Naive thymus-derived CD8-positive, alpha-beta T cell (primary cell): ENCODE measurements at places on chromosomes 1 and 21. TPM values are rescaled to one million over a fixed set of nuclear protein-coding genes. Genes with fewer than 3 reads are reported as not detected.

- H3K4me1 ChIP-seq = no peaks in the 10 kb centered on the region
- DNase-seq = no peak
- no peak overlapping the region for H3K4me3 ChIP-seq
Measured at GRCh38 chr21:26790296-26790695, 54.9 kb downstream of the ADAMTS1 start.

Gene GUK1
- polyA plus RNA-seq = 466 TPM

Gene BSND
- not detected for polyA plus RNA-seq

- DNase-seq = no peak
- H3K27ac ChIP-seq = peak overlapping the region; percentile 86
Measured at GRCh38 chr1:7784492-7785071, 491 bp downstream of the PER3 start.

Gene IL12RB2
- polyA plus RNA-seq = 0.52 TPM

Gene CORT
- polyA plus RNA-seq = 0.22 TPM

DNA sequence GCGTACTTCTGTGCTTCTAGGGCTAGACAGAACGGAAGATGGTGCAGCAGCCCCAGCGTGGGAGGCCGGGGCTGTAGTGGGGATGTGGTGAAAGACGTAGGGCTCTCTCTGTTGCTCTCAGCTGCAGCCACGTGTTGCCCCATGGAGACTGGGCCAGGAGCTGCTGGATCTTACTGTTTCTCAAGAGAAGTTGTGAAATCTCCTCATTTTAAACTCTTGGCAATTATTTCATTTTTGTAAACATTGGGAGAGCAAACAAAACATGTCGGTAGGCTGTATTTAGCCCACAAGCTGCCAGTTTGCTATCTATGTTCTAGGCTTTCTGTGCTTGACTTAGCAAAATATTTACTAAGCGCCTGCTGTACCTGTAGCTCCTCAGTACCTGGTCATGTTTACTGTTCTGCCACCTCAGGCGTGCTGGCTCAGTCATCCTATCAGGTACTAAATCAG, 15.9 kb upstream of the ELOA start:
- no peak overlapping the region for H3K4me3 ChIP-seq
- no peak for DNase-seq
- no peaks in the 10 kb centered on the region for H3K4me1 ChIP-seq
- no peak overlapping the region for H3K27ac ChIP-seq

Gene FCRL4
- polyA plus RNA-seq = not detected

GRCh38 chr1:151916726-151917370, 7.5 kb upstream of the THEM4 start:
- no peaks in the 10 kb centered on the region for H3K27me3 ChIP-seq
- H3K4me3 ChIP-seq = no peak overlapping the region
- no peaks in the 10 kb centered on the region for H3K36me3 ChIP-seq
- no peak overlapping the region for H3K27ac ChIP-seq

Gene AMY2A
- polyA plus RNA-seq = not detected

DNA sequence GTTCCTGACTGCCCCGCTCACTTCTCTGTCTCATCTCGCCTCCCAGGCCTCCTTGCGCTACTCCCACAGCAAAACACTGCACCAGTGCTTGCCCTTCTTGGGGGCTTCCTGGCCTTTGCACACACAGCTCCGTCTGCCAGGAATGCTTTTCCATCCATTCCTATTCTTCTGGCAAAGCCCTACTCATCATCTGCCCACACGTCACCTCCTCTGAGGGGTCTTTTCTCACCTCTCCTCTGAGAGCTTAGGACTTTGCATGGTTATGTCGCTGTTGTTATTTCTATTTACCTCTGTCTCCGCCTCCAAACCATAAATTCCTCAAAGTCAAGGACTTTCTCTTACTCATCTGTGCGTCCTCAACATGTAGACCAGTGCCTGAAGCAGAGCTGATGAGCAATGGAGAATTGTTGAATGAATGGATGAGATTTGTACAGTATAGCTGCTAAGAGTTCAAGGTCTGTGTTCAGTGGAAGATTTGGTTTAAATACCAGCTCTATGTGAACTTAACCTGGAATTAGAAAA, 26.4 kb upstream of the BTG2 start:
- peak overlapping the region; percentile 63 for H3K4me3 ChIP-seq
- H3K36me3 ChIP-seq = no peaks in the 10 kb centered on the region
- no peaks in the 10 kb centered on the region for H3K27me3 ChIP-seq
- peak overlapping the region; percentile 91 for H3K27ac ChIP-seq

Gene KLHDC9
- polyA plus RNA-seq = 0.62 TPM

GRCh38 chr1:108610073-108610472, 50.2 kb downstream of the EEIG2 start:
- H3K4me3 ChIP-seq = no peak overlapping the region
- H3K36me3 ChIP-seq = peaks cover 37% of the 10 kb centered on the region

DNA sequence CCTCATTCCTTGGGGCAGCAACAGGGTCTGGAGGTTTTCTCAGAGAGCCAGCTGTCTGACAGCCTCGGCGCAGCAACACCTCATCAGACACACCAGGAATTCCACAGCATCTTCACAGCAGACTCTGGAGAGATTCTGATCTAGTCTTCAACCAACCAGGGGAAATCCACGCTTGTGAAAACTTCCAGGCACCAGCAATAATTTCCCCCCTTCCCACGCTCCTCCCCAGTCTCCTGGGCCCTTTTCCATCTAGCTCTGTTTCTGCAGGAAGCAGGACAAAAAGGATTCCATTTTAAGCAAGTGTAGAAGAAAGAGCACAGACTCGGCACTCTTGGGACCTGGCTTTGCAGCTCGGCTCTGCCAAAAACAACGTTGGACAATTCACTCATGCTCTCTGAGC, 44.3 kb upstream of the CAPZB start:
- no peaks in the 10 kb centered on the region for H3K27me3 ChIP-seq
- no peak for DNase-seq
- H3K27ac ChIP-seq = no peak overlapping the region
- H3K4me3 ChIP-seq = no peak overlapping the region

Gene USH2A
- polyA plus RNA-seq = not detected

GRCh38 chr1:46464915-46465314, 24.7 kb upstream of the DMBX1 start:
- no peaks in the 10 kb centered on the region for H3K36me3 ChIP-seq
- peaks cover 11% of the 10 kb centered on the region for H3K4me1 ChIP-seq
- DNase-seq = no peak
- H3K27me3 ChIP-seq = peaks cover 80% of the 10 kb centered on the region
- no peak overlapping the region for H3K4me3 ChIP-seq

GRCh38 chr1:36512842-36513241, 30.1 kb upstream of the CSF3R start:
- H3K27me3 ChIP-seq = peaks cover 6% of the 10 kb centered on the region
- no peaks in the 10 kb centered on the region for H3K4me1 ChIP-seq
- no peaks in the 10 kb centered on the region for H3K36me3 ChIP-seq
- H3K4me3 ChIP-seq = no peak overlapping the region
- H3K27ac ChIP-seq = no peak overlapping the region

- no peaks in the 10 kb centered on the region for H3K36me3 ChIP-seq
- H3K27ac ChIP-seq = peak overlapping the region; percentile 90
- no peaks in the 10 kb centered on the region for H3K27me3 ChIP-seq
- peaks cover 70% of the 10 kb centered on the region for H3K4me1 ChIP-seq
Measured at GRCh38 chr1:32350785-32351398, 11.4 kb downstream of the FAM229A start.

DNA sequence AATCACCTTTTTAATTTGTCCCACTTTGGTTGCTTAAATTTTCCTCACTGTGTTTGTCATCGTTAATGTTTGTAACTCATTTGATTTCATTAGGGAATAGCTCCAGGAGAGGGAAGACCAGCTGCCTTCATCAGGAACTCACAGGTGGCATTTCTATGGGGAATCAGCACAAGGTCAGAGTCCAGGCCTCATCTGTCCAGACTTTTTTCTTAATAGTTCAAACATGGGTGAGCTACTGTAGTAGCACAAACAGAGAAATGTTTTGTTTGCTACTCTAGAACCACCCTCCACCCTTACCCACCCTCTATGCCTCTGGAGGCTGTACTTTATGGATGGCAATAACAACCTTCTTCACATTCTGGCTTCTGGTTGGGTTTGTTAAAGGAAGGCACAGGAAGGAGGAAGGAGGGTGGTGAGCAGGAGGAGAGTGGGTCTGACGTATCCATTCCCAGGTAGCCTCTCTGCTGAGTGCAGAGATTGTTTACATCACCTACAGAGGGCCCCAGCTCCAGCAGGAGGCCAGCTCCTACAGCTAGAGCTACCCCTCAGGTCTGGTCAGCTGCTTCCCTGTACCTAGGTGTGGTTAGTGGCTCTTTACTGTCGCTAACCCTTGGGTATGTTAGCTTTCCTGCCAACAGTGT, 8.1 kb upstream of the TEDDM1 start:
- peaks cover 7% of the 10 kb centered on the region for H3K36me3 ChIP-seq
- no peak overlapping the region for H3K4me3 ChIP-seq
- no peak for DNase-seq
- no peaks in the 10 kb centered on the region for H3K4me1 ChIP-seq
- H3K27ac ChIP-seq = no peak overlapping the region
- H3K27me3 ChIP-seq = peaks cover 51% of the 10 kb centered on the region

Gene PKP1
- not detected for polyA plus RNA-seq

- H3K4me3 ChIP-seq = no peak overlapping the region
- DNase-seq = no peak
- H3K4me1 ChIP-seq = no peaks in the 10 kb centered on the region
- H3K27ac ChIP-seq = no peak overlapping the region
- no peaks in the 10 kb centered on the region for H3K27me3 ChIP-seq
- no peaks in the 10 kb centered on the region for H3K36me3 ChIP-seq
Measured at GRCh38 chr1:98422816-98423215, 238.7 kb upstream of the SNX7 start.
